MCF 10A (cell line): ENCODE measurements at places on chromosomes 1 and 21.

DNA sequence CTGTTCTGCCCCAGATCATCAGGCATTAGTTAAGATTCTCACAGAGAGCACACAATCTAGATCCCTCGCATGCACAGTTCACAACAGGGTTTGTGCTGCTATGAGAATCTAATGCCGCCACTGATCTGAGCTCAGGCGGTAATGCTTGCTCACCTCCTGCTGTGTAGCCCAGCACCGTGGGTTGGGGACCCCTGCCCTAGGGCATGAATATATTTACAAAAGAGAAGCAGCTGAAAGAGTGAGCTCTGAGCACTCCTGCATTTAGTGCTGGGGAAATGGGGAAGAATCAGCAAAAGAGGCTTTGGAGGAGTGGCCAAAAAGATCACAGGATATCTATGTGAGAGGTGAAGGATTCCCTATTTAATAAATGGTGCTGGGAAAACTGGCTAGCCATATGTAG lies 5.6 kb downstream of the CFAP57 start:
- no peak for DNase-seq
- no peak overlapping the region for H3K27ac ChIP-seq
- no peaks in the 10 kb centered on the region for H3K27me3 ChIP-seq
- no peak overlapping the region for H3K4me3 ChIP-seq

GRCh38 chr1:63966016-63966415 lies 192.2 kb downstream of the ROR1 start:
- DNase-seq = no peak
- H3K27me3 ChIP-seq = no peaks in the 10 kb centered on the region
- H3K27ac ChIP-seq = no peak overlapping the region
- peaks cover 11% of the 10 kb centered on the region for H3K36me3 ChIP-seq
- peaks cover 15% of the 10 kb centered on the region for H3K4me1 ChIP-seq

- no peaks in the 10 kb centered on the region for H3K27me3 ChIP-seq
- no peak for DNase-seq
- H3K4me1 ChIP-seq = peaks cover 25% of the 10 kb centered on the region
- peak overlapping the region; percentile 99 for H3K27ac ChIP-seq
- H3K4me3 ChIP-seq = peak overlapping the region; percentile 91
Measured at GRCh38 chr1:44776730-44777068, 1.4 kb downstream of the RPS8 start.

- no peak overlapping the region for H3K4me3 ChIP-seq
- no peaks in the 10 kb centered on the region for H3K4me1 ChIP-seq
- H3K27me3 ChIP-seq = peaks cover 47% of the 10 kb centered on the region
- peaks cover 6% of the 10 kb centered on the region for H3K36me3 ChIP-seq
- no peak for DNase-seq
Measured at GRCh38 chr21:45570826-45571601, 28.8 kb upstream of the SLC19A1 start.

- no peak overlapping the region for H3K27ac ChIP-seq
- no peaks in the 10 kb centered on the region for H3K27me3 ChIP-seq
- DNase-seq = no peak
- no peak overlapping the region for H3K4me3 ChIP-seq
Measured at GRCh38 chr1:77659879-77660593, 22.4 kb downstream of the ZZZ3 start.

DNA sequence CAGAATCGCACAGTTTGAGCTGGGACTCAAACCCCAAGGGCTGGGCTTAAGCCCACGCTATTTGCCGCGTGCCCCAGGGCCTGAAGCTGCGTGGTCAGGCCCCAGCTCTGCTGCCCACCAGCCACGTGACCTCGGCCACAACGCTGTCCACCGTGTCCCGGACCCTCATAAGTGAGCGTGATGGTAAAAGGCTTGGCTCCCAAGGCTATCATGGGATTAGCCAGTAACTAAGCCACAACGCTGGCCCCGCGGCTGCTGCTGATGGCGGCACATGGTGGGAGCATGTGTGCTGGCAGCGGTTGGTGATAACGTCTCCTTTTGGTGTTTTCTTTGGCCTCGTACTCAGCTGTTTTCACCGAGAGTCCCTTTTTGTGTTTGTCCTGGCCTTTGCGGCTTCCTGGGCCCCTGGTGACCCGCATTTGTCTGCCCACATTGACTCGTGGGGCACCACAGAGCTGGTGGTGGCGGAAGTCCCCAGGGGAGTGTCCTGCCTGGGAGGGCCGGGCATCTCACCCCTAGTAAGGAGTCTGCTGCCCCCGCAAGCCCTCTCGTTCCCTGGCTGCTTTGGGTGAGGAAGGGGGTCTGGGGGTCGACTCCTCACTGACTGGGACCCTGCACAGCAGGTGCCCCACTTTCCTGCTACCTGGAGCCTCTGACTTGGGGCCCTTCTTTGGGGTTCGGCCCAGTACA lies 29.3 kb downstream of the PRKCZ start:
- H3K4me3 ChIP-seq = no peak overlapping the region
- H3K4me1 ChIP-seq = no peaks in the 10 kb centered on the region
- H3K27me3 ChIP-seq = no peaks in the 10 kb centered on the region
- no peak overlapping the region for H3K27ac ChIP-seq

DNA sequence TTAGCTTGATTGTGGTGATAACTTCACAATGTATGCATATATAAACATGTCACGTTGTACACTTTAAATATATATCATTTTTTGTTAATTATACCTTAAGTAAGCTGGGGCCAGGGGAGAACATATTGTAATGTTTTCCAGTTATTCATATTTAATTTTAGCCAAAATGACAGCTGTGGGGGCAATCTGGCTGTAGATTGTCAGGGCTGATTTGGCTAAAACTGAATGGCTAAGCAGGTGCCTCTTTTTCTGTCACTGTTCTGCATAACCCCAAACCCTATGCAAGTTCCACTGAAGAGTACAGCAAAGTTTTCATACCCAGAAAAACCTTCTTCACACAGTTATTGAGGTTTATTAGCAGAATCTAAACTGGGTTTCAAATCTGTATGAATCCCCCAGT lies 318.2 kb downstream of the PTPRC start:
- H3K27ac ChIP-seq = no peak overlapping the region
- H3K27me3 ChIP-seq = no peaks in the 10 kb centered on the region
- H3K4me1 ChIP-seq = no peaks in the 10 kb centered on the region
- DNase-seq = no peak
- H3K36me3 ChIP-seq = no peaks in the 10 kb centered on the region
- H3K4me3 ChIP-seq = no peak overlapping the region

GRCh38 chr1:230174471-230175162 lies 107.6 kb downstream of the GALNT2 start:
- H3K4me1 ChIP-seq = peaks cover 33% of the 10 kb centered on the region
- peaks cover 6% of the 10 kb centered on the region for H3K36me3 ChIP-seq
- H3K27me3 ChIP-seq = no peaks in the 10 kb centered on the region
- no peak overlapping the region for H3K27ac ChIP-seq

DNA sequence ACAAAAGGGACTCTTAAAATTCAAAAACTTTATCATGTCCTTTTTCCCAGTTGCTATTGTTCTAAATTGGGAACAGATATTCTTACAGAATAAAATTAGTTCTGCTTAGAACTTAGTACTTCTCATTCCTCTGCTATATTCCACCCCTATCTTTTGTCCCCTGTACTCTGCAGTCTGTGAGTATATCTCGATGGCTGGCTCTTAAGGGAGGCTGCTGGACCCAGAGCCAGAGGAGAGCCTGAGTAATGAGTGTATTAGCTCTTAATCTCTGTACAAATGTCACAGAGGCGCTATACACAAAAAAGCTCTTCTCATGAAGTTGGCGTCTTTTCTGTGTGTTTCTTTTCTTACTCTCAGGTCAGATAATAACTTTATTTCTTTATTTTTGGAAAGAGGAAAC lies 423.4 kb downstream of the ZP4 start:
- H3K4me3 ChIP-seq = no peak overlapping the region
- H3K27ac ChIP-seq = no peak overlapping the region
- H3K36me3 ChIP-seq = no peaks in the 10 kb centered on the region
- no peaks in the 10 kb centered on the region for H3K27me3 ChIP-seq
- H3K4me1 ChIP-seq = peaks cover 11% of the 10 kb centered on the region

- no peaks in the 10 kb centered on the region for H3K4me1 ChIP-seq
- no peak overlapping the region for H3K4me3 ChIP-seq
- no peak overlapping the region for H3K27ac ChIP-seq
- H3K27me3 ChIP-seq = peaks cover 8% of the 10 kb centered on the region
Measured at GRCh38 chr1:213685992-213686582, 301.7 kb upstream of the PROX1 start.

DNA sequence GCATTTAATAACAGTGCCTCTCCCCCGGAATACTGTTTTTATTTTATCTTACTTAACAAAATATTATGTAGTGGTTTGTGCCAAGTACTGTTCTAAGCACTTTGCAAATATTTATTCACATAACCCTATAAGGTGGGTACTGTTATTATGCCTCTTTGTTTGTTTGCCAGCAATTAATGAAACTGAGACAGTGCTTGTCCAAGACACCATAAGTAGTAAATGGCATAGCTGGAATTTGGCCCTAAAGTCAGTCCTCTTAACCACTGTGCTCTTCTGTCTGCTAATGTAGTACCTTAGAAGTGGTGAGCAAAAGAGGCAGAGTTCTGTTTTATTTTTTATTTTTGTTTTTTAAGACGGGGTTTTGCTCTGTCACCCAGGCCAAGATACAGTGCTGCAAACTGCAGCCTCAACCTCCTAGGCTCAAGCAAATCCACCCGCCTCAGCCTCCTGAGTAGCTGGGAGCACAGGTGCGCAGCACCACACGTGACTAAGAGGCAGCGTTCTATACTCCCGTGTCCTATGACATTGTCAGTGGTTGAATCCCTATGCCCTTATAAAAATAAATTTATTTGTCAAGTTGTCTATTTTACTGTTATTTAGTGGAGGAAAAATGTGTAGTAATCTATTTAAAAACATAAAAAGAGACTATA lies 165.8 kb downstream of the CLEC20A start:
- H3K27me3 ChIP-seq = no peaks in the 10 kb centered on the region
- H3K27ac ChIP-seq = peak overlapping the region; percentile 9
